ENCODE measurements at places on chromosomes 2 and 18. TPM values are rescaled to one million over a fixed set of nuclear protein-coding genes. Genes with fewer than 3 reads are reported as not detected.

GPBAR1 gene
- total RNA-seq = 2.6 TPM

ZNF521 gene
- total RNA-seq = 1.8 TPM

TRPM8 gene
- not detected for total RNA-seq

CD207 gene
- total RNA-seq = 1.8 TPM

MOCOS gene
- 0.24 TPM for total RNA-seq

Measured in natural killer cell treated with Interleukin-12 subunit alpha and Interleukin-12 subunit beta and Interleukin-15 and Interleukin-18, amount 100 ng/mL, for 72 hours (primary cell).